ENCODE measurements at places on chromosomes 1 and 21.

DNA sequence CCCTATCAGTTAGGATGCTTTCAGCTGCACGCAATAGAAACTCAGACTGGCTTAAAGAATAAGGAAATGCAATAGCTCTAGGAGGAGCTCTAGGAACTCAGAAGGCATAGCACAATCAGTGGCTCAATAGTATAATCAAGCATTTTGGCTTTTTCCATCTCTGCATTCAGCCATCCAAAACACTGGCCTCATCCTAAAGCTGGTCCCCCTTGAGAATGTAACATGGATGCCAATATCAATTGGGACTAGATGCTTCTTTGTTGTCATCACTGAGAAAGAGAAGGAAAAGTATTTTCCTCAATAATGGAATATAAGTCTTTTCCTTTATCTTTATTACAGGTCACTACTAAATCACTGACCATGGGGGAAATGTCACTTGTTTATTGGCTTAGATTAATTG, 509.5 kb downstream of the PLPP3 start:
- no peak for DNase-seq

DNA sequence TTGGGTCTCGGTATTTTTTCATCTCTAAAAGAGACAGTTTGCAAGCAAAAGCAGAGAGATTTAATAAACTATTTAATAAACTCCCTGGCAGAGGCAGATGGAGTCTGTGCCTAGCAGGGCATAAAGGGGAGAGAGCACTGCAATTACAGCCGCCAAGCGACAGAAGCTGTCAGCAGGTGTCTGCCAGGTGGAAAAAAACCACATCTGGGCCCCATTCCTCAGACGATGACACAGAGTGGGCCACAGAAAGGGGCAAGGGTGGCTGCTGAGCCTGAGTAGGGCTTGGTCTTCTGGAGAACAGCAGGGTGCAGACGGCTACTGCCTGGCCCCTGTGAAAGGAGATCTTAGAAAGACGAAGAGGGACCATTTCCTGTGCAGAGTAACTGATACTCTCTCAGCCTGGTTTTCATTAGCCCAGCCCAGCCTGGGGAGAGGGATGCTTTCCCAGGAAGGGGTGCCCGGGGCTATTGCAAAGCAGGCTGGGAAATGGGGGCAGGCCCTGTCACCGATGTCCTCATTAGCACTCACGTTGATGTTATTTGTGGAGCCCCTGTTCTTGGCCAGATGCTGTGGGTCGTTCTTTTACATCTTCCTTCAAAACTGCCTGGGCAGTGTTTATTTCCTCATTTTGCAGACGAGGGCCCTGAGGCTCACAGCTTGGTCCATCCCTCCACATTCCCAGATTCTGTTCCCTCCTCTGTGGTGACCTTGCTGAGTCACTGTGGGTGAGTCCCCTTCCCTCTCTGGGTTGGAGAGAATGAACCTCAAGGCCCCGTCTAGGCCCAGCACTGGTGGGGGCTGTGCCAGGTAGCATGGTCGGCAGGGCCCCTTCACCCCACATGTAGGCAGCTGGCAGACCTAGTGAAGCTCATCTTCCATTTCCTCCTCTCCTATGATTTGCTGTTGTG, 472.7 kb downstream of the PTPRU start:
- DNase-seq, result no peak

- DNase-seq, result no peak
These were observed 131.2 kb downstream of the URB2 start for GRCh38 chr1:229757226-229757625.

DNA sequence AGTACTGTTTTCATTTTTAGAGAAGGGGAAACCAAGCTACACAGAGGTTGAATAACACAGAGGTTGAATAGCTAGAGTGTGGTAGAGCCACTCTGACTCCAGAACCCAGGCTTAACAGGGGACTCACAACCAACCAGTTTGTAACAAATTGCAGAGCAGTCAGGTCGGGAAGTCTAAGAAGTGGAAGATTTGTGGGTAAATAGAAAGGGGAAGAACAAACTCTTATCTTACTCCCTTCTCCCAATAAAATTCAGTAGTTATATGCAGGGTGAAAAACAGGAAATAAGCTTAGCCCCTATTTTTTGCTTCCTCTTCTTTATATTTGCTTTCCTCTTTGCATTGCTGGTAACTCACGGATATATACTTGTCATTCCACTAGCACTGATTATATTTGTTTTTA, 23.2 kb downstream of the CDC42 start:
- DNase-seq, result no peak

GRCh38 chr1:227925582-227926198, 22.0 kb downstream of the WNT9A start:
- no peak for DNase-seq

- no peak for DNase-seq
These were observed 39.1 kb upstream of the SLC19A1 start for GRCh38 chr21:45581322-45581712.

GRCh38 chr1:167627615-167627864, 2.5 kb upstream of the RCSD1 start:
- no peak for DNase-seq

GRCh38 chr21:43728154-43728466, 9.2 kb downstream of the PDXK start:
- no peak for DNase-seq

DNA sequence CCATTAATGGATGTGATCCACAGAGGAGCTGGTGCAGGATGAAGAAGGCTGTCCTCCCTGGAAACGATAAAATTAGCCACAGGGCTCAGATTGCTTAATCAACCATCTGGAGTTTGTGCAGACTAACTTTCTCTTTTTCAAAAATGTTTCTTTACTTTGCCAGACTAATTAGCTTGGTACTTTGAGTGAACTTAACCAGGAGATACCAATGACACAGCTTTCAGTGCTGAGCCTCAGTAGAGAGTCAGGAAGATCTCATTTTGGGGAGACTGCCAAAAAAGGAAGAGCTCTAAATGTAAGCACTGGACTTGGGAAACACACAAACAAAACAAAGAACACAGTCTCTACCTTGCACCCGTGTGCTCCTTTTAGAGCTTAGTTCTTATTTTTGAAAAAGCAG, 248.1 kb upstream of the DEPDC1 start:
- no peak for DNase-seq

DNA sequence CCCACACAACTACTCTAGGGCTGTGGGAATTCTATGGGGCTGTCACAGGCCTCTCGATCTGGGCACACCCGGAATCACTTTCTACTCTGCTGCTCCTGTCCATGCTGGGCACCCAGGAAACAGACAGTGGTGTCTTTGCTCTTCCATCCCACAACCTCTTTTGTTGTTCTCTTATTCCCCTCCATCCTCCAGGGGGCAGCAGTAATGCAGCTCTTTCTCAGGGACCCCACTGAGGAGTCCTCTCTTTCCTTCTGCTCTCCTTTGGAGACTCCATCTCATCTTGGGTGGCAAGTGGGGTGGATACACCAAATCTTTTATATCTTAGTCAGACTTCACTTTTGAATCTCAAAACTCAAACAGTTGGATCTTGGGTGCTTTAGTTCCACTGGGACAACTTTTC, 206.3 kb downstream of the HS2ST1 start:
- DNase-seq, result no peak

GRCh38 chr1:244383278-244383884, 68.3 kb downstream of the ADSS2 start:
- DNase-seq, result no peak

DNA sequence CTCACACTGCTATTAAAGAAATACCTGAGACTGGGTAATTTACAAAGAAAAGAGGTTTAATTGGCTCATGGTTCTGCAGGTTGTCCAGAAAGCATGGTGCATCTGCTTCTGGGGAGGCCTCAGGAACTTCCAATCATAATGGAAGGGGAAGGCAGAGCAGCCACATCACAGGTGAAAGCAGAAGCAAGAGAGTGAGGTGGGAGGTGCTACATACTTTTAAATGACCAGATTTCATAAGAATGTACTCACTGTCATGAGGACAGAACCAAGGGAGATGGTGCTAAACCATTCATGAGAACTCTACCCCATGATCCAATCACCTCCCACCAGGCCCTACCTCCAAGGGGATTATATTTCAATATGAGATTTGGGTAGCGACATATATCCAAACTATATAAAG, 55.7 kb downstream of the MRPL39 start:
- no peak for DNase-seq

DNA sequence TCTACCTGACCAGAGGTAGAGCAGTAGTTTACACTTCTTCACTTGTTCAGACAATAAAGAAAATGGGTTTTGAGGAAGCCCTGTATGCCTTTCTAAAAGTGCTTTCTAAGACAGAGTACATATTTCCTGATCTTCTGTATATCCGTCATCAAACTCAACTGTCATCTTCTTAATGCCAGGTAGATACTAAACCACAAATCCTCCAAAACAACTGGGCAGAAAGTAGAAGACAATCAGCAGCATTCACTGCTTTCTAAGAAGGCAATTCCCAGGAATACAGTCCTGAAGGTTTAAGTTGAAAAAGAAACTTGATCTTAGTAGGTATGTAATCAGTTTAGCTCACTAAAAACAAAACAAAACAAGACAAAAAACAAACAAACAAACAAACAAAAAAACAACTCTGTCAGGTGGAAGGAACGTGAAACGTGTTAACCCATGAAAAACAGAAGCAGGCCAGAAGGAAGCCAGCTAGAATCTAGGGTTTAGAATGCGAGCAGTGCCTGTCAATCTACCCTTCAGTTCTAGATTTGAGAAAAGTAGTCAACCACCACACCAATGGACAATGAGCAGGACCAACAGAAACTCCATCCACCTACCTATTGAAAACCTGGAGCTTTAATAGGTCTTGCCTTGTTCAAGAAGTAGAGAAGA, 59.2 kb downstream of the LEPR start:
- no peak for DNase-seq

DNA sequence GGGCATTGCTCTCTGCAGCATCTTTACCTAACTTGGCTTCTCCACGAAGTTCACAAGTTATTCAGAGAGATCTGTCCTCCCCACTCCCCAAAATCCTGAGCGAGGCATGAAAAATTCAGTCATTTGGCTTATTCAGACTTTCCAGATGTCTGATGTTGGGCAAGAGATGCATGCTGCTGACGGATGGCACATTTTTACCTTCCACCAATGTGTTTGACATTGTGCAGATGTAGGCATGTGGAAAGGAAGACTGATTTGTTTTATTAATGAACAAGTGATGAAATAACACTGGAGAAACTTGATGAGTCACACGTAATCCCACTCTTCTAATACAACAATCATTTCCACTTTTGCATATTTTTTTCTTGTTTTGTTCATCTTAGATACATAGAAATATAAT, 86.7 kb downstream of the C1orf94 start:
- no peak for DNase-seq

DNA sequence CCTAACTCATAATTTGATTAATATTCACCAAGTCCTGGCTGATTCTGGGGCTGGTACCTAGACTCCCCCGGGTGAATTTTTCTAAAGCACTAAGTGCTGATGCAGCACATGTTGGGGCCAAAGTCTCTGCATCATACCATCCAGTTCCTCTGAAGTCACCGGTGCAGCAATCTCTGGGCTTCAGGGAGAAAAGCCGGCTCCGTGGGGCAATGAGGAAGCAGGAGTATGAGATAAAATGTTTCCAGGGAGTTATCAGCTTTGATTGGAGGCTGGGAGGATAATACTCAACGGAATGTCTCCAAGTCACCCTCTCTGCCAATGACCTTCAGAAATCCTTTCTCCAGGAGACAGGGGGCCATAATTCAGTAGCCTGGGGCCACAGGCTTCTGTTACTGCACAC, 1.2 kb downstream of the FCAMR start:
- DNase-seq, result no peak

DNA sequence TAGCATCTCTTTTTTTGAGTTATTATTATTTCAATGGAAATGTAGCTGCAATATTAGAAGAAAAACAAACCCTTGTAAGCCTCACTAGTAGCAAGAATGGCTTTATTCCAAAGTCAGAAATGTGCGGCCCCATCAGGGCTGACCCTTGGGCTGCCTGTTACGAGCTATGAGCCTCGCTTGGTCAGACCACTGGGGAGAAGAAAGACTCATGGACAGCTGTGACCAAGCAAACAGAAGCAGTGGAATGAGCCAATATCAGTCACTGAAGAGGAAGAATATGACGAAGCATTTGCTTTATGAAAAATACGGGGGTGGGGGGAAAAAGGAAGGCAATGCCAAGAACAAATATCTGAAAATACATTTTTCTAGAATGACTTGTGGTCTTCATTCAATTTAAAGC, 504.5 kb downstream of the LMO4 start:
- no peak for DNase-seq

DNA sequence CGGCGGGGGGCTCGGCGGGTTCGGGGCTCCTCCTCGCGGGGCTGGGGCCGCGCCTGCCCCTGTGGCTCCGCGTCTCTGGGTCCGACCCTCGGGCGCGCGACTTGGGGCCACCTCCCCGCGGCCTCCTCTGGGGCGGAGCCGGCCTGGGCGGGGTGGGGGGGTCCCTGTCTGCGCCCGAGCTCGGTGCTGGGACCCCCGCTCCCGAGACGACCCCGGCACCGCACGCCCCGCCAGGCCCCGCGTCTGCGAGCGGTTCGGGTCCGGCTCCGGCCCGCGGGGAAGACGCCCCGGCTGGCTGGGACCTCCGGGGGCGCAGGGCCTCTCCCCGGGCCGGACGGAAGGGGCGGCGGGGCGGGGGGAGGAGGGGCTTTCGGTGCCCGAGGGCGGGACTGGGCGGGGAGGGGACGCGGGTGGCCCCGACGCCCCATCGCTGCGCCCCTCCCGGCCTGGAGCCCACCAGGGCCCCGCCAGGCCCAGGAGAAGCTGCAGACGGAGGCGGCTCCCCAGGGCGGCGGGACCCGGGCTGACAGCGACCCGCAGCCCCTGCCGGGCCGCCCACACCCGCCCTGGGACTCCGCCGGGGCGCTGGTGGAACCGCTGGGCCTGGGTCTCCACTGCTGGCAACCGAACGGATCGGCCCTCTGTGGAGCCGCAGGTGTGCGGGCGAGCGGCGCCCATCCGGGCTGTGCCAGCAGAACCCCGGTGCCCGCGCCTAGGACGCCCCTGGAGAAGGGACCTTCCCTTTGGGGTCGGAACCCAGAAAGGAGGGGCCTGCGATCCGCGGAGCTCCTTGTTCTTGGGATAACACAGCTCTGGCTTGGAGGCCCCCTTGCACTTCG, 610 bp downstream of the COL6A2 start:
- DNase-seq, result peak; percentile 20

GRCh38 chr1:192053531-192053971, 104.7 kb upstream of the RGS18 start:
- no peak for DNase-seq

DNA sequence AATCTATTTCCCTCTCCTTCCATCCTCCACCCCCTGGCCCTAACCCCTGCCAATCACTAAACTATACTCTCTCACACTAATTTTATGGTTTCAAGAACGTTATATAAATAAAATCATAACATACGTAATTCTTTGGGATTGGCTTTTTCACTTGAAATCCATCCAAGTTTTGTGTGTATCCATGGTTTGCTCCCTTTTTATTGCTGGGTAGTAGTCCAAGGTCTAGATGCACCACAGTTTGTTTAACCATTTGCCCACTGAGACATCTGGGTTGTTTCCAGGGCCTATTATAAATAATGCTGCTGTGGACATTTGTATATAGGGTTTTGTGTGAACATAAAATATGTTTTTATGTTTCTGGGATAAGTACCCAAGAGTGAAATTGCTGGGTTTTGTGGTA, 61.4 kb downstream of the TEX35 start:
- no peak for DNase-seq

- DNase-seq, result no peak
These were observed 295.6 kb downstream of the S1PR1 start for GRCh38 chr1:101532377-101532776.

- no peak for DNase-seq
These were observed 172.7 kb upstream of the FGGY start for GRCh38 chr1:59124166-59124565.

GRCh38 chr1:51761351-51761750, 117.2 kb downstream of the NRDC start:
- DNase-seq, result no peak

Data from activated CD8-positive, alpha-beta T cell treated with anti-CD3 and anti-CD28 coated beads, Interleukin-2, amount 10 ng/mL, durations not matched to agents 7 days and 5 days (primary cell).